ENCODE measurements at places on chromosomes 4 and X. TPM values are rescaled to one million over a fixed set of nuclear protein-coding genes. Genes with fewer than 3 reads are reported as not detected.

Gene GPR173
- total RNA-seq = 1.4 TPM

Gene KDM6A
- 41.1 TPM for total RNA-seq

Gene ODAM
- not detected for total RNA-seq

Gene STK32B
- 4.1 TPM for total RNA-seq

Gene FAM47E
- 13.8 TPM for total RNA-seq

Gene SEC31A
- total RNA-seq = 227 TPM

Gene AFF2
- 36.0 TPM for total RNA-seq

GRCh38 chrX:31497086-31497485 lies 425.2 kb upstream of the FTHL17 start:
- no peak for DNase-seq

GRCh38 chr4:87032884-87033533 lies 98.2 kb downstream of the AFF1 start:
- DNase-seq = no peak

DNA sequence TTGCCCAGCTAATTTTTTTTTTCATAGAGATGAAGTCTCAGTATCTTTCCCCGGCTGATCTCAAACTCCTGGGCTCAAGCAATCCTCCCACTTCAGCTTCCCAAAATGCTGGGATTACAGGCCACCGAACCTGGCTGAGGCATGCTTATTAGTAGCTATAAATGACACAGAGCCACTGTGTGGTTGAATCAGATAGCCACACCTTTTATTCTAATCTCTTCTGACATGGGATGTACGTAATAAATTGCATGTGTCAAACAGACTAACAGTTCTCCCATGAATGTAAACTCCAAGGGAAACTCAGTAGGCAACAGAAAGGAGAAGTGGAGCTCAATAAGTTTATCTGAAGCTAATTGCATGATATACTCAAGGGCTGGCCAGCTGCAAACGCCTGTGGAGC lies 139.8 kb upstream of the VCX3A start:
- DNase-seq = no peak

GRCh38 chr4:111466811-111467604 lies 678.2 kb upstream of the FAM241A start:
- no peak for DNase-seq

DNA sequence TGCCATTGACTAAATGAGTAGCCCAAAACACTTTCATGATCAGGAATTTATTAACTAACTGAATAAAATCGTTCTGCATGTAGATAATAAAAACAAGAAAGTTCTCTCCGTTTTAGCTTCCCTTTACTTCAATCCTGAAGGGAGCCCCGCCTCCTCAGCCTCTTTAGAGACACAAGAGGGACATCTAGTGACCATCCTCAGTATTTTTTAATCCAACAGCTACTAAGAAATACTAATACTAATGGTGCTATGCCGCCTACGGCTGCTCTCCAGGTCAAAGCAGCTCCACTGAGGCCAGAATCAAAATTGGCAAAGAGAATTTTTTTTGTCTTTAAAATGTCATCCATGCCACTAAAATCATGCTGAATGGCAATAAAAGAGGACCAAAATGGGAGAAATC lies 3.2 kb upstream of the PCDH19 start:
- peak; percentile 34 for DNase-seq

GRCh38 chr4:138452826-138453225 lies 210.7 kb upstream of the SLC7A11 start:
- no peak for DNase-seq

- no peak for DNase-seq
Observed at GRCh38 chr4:176444741-176445140, 125.0 kb downstream of the SPCS3 start.

GRCh38 chr4:122643257-122643656 lies 22.4 kb upstream of the IL21 start:
- no peak for DNase-seq

DNA sequence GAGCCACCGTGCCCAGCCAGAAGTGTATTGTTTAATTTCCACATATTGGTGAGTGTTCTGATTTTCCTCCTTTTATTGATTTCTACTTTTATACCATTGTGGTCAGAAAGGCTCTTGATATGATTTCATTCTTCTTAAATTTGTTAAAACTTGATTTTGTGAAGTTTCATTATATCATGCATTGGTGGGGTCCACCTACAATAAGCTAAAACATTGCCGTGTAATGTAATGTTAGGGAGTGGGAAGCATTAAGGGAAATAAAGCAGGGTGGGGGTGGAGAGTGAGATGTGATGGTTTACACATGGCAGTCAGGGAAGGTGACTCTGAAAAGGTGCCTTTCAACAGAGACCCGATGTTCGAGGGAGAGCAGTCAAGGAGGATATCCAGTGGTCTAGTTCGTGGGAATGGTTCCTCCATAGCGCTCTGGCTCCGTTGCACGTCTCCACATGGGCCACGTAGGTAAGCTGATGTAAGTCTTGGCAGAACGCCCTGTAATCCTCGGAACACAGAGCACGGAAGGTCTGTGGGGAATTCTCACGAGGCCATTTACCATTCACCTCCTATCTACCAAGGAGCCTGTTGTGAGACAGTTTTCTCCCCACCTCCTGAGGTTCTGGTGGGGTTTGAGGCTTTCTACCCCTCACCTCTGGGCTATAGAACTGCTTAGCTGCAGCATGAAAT lies 7.7 kb upstream of the WDR13 start:
- DNase-seq = no peak

DNA sequence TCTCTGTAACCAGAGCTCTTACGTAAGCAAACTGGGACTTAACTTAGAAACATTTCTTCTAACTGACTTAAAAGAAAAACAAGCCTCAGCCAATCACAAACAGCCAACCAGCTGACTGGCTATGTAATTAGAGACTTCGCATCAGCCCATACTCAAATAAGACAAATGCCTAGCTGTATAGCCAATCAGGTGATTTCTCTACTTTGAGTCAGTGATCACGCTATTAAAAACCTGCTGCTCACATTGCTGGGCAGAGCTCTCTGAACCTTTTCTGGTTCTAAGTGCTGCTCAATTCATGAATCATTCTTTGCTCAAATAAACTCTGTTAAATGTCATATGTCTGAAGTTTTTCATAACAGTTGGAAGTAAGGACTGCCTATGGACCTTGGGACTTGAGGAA lies 9.9 kb upstream of the SMIM10L2A start:
- no peak for DNase-seq

- DNase-seq = no peak
Observed at GRCh38 chr4:140448162-140448561, 20.7 kb upstream of the CLGN start.

DNA sequence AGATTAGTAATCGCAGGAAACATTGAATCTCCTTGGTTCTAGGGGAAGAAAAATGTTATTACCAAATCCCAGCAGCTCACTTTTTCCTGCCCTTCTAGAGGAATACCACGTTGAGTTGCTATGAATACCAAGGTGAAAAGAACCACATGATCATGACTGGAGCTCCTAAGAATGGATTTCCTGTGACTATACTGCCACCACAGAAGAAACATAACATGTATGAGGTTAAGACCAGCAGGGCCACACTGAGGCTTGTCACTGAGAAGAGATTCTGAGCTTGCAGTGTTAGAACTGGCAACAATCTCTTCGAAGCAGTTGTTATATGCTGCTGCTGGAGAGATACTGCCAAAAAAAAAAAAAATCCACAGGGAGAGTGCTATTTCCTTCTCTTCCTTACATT lies 1235.3 kb downstream of the FSTL5 start:
- no peak for DNase-seq

DNA sequence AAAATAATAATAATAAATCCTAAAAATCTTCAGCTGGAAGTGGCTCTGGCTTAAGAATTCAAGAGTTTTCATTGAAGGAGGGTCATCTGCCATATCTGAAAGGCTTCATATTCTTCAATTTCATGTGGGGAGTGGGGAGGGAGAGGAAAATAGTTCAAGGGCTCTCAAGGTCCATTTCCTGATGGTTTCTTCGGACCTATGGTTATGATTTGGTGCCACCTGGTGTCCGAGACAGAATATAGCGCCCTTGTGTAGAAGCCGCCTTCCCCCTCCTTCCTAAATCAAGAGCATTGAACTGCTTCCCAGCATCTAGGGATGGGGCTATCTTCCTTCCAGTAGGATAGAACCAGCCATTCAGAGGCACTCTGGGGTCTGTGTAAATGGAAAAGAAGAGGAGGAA lies 34.3 kb downstream of the NLGN3 start:
- peak; percentile 63 for DNase-seq

DNA sequence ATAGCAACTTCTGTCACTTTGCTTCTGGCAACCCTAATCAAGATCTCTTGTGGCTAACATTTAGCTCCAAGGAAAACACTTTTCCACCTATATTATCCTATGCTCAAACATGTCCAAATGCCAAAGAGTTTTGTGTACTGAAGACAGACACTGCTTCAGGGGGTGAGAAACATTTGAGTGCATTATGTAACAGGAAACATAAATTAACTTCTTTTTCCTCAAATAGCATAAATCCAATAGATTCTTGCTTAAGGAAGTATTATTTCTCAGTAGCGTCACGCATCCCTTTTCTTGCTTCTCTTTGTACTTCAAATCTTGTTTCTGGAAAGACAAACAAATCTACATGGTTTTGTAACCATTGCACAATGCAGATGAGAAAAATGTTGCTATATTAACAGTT lies 839.1 kb downstream of the GLUD2 start:
- DNase-seq = no peak

Data from mucosa of gallbladder (tissue), 1 donor.